ENCODE measurements at places on chromosomes 4 and X. TPM values are rescaled to one million over a fixed set of nuclear protein-coding genes. Genes with fewer than 3 reads are reported as not detected.

Gene CCNB3
- total RNA-seq: 0.79 TPM

- DNase-seq: no peak
Observed at GRCh38 chr4:10333942-10334341, 123.3 kb downstream of the ZNF518B start.

Gene TACR3
- total RNA-seq: not detected

Gene QRFPR
- total RNA-seq: not detected

Gene ZNF630
- total RNA-seq: 1.3 TPM

DNA sequence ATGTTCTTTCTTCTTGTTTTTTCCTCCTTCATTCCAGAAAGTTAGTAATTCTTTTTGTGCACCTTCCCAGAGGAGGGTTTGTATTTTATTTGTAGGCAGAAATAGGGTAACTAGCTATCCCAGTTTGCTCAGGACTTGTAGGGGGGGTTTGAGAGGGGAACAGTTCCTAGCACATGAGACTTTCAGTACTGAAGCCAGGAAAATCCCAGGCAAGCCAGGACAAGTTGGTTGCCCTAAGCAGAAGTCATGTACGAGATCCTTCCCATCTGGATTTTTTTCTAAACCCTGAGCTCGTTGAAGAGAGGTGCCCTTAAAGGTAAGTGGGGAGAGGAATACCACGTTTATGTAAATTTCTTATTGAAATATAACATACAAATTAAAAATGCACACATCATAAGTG lies 15.6 kb upstream of the TAB3 start:
- no peak for DNase-seq

GRCh38 chrX:143854006-143854405 lies 29.9 kb upstream of the UBE2NL start:
- no peak for DNase-seq

DNA sequence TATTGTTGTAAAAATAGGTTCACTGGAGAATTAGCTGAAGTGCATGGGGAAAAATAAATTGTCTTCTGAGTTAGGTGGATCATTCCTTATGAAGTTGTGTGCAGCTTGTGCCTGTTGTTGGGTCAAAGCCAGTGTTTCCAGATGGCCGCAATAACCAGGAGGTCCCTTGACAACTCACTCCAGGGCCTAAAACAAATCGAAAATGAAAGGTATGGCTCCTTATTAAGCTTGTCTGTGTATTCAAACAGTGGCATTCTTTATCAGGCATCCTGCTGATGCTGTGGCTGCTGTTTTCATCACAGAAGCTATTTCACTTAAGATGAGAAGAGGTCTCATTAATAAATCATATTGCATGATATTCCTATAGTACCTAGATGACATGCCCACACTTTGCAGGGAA lies 80.2 kb downstream of the GRIA2 start:
- DNase-seq: no peak

GRCh38 chr4:174673865-174674264 lies 151.6 kb upstream of the HPGD start:
- DNase-seq: no peak

- DNase-seq: no peak
Observed at GRCh38 chr4:33422656-33423055, 2702.5 kb downstream of the PCDH7 start.

DNA sequence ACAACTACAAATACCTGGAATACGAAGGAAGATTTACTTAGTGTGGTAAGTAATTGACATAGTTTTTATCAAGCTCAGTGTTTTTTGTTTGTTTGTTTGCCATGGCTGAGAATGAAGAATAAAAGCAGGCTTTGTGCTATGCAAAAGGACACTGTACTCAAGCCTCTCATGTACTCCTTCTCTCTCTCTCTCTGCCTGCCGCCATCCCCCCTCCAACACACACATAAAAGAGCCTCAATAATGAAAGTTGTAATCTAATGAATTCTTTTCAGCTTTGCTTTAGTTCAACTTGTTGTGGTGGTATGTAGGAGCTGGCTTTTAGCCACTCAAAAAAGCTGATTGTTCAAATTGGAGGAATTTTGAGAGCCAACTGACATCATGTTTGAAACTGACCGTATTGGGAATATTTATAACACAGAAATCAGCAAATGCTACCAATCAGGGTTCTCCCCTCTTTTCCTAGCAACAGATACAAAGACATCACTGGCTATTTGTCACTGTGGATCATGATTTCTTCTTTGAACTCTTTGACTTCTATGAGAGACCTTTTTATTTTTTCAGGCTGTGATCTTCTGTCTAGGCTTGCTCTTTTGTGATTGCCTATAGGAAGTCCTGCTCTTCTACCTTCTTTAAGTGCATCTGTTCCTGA lies 1148.8 kb downstream of the RAPGEF2 start:
- no peak for DNase-seq

Gene FDCSP
- not detected for total RNA-seq

DNA sequence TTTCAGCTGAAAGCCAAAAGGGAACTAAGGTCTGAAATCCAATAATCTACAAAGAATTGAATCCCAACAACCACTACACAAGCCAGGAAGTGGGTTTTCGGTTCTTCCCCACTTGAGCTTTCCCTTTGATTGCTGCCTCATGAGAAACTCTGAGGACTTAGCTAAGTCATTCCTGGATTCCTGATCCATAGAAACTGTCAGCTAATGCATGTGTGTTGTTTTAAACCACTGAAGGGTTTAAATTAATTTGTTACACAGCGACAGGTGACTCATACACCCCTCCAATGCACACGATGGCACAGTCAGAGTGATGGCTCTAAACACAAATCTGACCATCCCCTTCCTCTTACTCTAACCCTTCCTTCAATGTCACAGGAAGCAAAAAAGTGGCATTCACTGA lies 282.9 kb downstream of the RAB28 start:
- no peak for DNase-seq

- DNase-seq: no peak
Observed at GRCh38 chr4:179145746-179146525, 1703.7 kb upstream of the AGA start.

DNA sequence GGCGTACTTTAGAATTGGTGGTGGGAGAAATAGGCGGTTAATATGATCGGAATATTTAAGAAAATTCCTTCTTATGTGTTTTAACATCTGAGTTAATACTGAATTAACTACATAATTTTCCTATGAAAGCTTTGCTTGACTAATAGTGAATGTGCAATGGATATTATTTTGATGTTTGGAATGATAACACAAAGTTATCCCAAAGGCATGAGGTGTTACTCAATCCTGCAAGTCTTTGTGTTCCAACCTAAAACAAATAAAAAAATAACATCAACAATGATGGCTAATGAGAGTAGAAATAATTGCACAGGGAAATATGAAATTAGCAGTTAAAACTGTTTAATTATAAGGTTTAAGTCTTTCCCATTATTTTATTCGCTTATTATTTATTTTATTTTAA lies 183.6 kb upstream of the ARSJ start:
- no peak for DNase-seq

DNA sequence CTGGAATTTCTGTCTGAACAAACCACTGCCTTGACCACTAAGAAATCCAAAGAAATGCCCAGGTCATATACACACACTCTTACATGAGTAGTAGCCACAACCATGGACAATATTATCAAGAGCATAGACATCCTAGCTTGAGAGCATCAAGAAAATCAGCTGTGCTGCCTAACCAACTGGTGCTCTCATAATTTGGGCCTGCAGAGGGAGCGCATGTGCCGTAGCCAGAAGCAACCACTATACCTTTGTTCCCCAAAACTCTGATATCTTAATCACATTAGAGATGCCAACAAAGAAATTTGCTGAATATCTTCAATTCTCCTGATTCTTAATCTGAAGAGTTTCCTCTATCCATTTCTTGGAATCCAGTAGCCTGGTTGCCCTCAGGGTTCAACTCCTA lies 163.6 kb downstream of the ZNF674 start:
- DNase-seq: peak; percentile 58

Gene HHIP
- not detected for total RNA-seq

Gene NAA11
- total RNA-seq: not detected

Gene SLC2A9
- 0.43 TPM for total RNA-seq

Gene MAGED4B
- 1.4 TPM for total RNA-seq

DNA sequence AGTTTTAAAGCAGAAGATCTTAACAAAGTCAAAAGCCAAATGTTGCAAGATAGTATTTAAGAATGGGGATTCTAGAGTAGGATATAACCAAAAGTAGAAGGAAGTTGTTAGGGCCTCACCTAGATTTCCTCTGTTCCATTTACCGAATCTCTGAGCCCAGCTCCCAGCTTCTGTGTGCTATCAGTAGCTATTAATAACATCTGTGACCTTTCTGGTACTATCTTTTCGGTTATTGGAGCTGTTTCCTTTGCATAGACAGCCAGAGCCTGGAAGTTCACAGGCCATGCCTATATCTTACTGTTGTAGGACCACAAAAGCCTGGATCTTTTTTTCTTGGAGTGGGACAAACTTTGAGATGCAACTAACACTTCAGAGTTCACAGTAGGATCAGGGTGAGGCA lies 244.2 kb downstream of the PPP1R2C start:
- no peak for DNase-seq

Gene YY2
- 0.79 TPM for total RNA-seq

Gene GLUD2
- 0.57 TPM for total RNA-seq

GRCh38 chr4:168883513-168883912 lies 126.5 kb downstream of the CBR4 start:
- DNase-seq: no peak

DNA sequence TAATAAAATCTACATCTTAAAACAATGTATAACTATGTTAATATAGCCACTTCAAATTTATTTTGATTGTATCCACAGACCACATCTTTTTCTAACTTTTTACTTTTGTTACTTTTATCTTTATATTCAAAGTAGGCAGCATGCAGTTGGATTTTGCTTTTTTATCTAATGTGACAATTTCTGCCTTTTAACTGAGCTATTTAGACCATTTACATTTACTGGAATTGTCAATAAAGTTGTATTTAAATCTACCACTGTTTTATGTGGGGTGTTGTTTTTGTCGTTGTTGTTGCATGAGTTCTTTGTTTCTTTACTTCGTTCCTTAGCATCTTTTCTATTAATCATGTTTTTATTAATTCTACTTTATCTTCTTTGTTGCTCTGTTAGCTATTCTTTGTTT lies 42.0 kb downstream of the NEUROG2 start:
- DNase-seq: no peak

Gene FGFBP1
- not detected for total RNA-seq

Gene GAGE12J
- total RNA-seq: not detected

- no peak for DNase-seq
Observed at GRCh38 chr4:113331811-113332210, 282.4 kb downstream of the ANK2 start.

Gene ATOH1
- not detected for total RNA-seq

- no peak for DNase-seq
Observed at GRCh38 chrX:105263801-105264200, 43.3 kb upstream of the TEX13A start.

- DNase-seq: no peak
Observed at GRCh38 chrX:30489323-30489722, 88.2 kb downstream of the TASL start.

Gene DUX4
- not detected for total RNA-seq

Gene WDR44
- 5.4 TPM for total RNA-seq

DNA sequence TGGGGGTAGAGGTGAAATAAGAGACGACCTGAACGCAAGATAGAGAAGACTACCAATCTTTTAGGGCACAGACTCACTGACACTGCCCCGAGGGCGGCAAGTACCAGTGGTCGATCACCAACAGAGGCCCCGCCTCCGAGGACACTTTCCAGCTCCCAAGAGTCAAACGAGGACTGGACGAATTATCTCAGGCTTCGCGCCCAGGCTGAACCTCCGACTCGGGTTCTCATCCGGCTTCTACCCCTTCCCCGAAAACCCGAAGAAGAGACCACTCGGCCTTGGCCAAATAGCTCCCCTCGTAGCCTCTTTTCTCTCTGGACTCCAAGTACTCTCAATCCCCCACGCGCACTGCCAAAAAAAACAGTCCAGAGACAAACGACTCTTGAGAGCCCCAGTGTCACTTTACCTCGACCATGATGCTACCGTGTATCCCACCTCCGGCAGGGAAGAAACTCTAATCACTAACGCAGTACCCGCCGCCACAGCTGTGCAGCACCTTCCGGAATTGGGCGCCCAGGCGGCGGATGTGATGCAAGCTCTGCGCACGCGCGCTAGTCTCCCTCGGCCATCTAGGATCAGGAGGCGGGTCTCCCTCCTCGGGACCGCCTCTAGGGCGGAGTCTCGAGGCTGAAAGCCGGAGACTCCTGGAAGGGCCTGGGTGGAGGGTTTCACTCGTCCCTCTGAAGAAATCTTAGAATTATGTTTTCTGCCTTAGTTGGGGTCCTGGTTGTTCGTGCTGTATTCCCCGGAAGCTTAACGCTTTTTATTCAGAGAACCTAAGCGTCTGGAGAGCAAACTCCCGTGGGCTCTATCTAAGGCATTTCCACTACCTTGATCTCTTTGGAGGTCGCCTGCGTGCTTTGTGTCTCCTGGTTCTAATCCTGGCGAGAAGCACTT lies at the start of gene PLRG1:
Gene PLRG1 (minus strand): TSS at position 507 of the 897 bp plus-strand sequence. CDS start 92 bp downstream, at position 415.
- peak; percentile 97 for DNase-seq

GRCh38 chr4:16186986-16187385 lies 39.3 kb downstream of the TAPT1 start:
- DNase-seq: no peak

DNA sequence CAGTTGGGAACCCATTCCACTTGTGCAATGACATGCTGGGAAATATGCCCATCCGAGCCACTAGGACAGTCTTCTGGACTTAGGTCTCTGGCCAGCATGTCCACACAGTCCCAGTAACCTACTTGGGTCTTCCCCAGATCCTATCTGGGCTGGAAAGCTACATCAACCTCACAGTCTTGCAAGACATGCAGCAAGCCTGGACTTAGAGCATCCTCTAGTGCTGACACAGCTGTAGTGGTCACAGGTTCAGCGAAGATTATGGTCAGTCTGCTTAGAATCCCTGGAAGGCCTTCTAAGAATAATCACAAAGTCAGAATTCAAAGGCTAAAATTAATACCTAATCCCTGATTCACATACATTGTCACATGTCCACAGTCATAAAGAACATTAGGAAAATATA lies 842.7 kb downstream of the STPG2 start:
- DNase-seq: no peak

- no peak for DNase-seq
Observed at GRCh38 chr4:64271601-64272081, 137.6 kb downstream of the TECRL start.

GRCh38 chr4:7938609-7939376 lies 868 bp downstream of the AFAP1 start:
- no peak for DNase-seq

Gene WWC2
- total RNA-seq: 6.7 TPM

DNA sequence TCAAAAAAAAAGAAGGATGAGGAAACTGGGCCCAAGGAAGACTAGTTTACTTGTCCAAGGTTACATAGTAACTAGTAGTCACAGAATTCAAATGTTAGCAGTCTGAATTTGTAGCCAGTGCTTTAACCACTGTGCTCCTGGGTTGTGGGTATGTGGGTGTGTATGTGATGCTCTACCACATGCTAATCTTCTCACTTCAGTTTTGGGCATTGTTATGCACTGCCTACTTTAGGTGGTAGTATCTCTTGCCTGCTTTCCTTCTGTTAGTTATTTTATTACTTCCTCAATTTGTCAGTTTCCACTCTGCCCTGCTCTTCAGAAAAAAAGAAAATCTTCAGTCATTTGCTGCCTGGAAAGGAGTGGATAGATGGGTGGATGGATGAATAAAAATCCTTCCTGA lies 219.2 kb downstream of the RPA4 start:
- no peak for DNase-seq

GRCh38 chr4:19945979-19946380 lies 305.7 kb upstream of the SLIT2 start:
- no peak for DNase-seq

Gene ZXDA
- 2.0 TPM for total RNA-seq

Gene GRID2
- total RNA-seq: not detected

GRCh38 chr4:76623217-76624045 lies 188.4 kb downstream of the SHROOM3 start:
- no peak for DNase-seq
